DMS 273 treated with DMSO at 0.1 percent for 48 hours (cell line): ENCODE measurements at places on chromosomes 5 and 9.

DNA sequence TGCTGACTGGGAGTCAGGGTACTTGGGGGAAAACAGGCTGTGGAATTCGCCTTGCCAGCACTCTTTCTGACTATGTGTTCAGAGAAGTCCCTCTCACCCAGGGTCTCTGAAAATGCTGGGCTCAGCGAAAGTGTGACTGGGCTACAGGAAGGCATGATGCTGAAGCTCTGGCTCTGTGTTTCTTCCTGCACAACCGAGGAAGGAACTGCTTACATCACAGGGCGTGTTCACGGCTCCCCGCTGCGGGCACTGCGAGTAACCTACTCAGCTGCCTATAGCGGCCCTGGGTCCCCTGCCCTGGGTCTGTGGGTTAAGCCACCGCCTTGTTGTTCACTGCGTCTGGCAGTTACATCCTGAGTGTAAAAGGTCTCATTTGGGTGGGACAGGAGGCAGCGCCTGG is 222.4 kb upstream of the IRX4 start:
- DNase-seq = no peak

DNA sequence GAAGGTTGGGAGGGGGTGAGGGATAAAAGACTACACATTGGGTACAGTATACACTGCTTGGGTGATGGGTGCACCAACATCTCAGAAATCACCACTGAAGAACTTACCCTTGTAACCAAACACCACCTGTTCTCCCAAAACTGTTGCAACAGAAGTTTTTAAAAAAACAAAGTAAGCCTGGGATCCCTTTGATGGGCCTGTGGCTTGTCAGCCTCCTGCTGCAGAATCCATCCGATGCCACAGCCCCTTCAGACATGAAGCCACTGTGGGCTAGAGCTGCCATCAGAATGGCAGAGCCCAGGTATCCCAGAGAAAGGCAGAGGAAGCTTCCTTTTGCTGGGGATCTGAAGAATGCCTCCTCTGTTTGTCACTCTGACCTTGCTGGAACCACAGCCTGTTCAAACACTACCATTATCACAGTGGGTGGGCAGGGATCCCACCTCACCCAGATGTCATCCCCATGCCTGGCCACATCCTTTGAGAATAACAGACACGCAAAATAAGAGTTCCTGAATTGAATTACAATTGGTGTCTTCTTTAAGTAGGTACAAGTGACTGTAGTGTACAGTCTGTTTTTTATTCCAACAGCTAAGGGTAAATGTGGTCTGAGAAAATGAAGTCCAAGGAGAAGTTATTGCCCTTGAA is 78.1 kb upstream of the DIRAS2 start:
- DNase-seq = no peak

DNA sequence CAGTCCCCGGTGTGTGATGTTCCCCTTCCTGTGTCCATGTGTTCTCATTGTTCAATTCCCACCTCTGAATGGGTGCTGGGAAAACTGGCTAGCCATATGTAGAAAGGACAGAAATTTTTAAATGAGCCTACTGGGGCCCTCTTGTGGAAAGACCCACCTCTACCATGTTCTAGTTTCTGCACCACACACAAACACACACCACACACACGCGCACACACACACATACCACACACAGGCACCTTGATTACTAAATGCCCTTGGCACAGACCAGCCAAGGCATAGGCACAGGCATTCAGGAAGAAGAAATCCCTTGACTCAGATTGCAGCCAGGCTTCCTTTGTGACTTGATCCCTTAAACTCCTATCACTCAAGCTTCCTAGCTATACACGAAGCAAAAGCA is 60.5 kb downstream of the SIL1 start:
- peak; percentile 9 for DNase-seq

- DNase-seq = no peak
Observed at GRCh38 chr5:141525653-141526052, 36.8 kb downstream of the PCDHGC5 start.

GRCh38 chr9:134283111-134283515 is 43.1 kb upstream of the RXRA start:
- DNase-seq = no peak

DNA sequence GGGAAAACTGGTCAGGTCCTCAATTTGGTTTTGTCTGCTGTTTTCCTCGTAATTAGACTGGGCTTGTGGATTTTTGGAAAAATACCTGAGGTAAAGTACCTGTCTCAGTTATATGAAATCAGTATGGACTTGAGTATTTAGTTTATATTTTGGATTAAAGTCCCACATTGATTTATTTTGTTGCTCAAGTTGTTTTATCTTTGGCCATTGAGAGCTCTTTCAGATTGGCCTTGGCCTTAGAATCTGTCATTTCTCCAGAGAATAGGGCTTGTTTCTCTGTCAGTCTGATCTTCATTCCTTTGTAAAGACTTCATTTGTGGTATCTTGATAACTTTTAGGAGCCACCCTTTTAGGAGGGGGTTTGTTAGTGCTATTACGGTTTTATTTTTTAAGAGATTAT is 21.2 kb downstream of the UBAP1 start:
- no peak for DNase-seq
